Left ventricle myocardium inferior (tissue), 1 donor: ENCODE measurements at places on chromosomes 4 and X. TPM values are rescaled to one million over a fixed set of nuclear protein-coding genes. Genes with fewer than 3 reads are reported as not detected.

Gene ARHGAP36
- total RNA-seq = not detected

Gene CITED1
- not detected for total RNA-seq

Gene ATP1B4
- total RNA-seq = 1.8 TPM

Gene SMIM31
- total RNA-seq = not detected

Gene NLRP2B
- total RNA-seq = not detected

Gene RPS3A
- 1,043 TPM for total RNA-seq

Gene UBE2K
- 54.4 TPM for total RNA-seq

GRCh38 chr4:40829586-40829985 is 79.8 kb downstream of the NSUN7 start:
- H3K27me3 ChIP-seq = no peaks in the 10 kb centered on the region
- H3K27ac ChIP-seq = no peak overlapping the region
- H3K36me3 ChIP-seq = peaks cover 69% of the 10 kb centered on the region
- no peaks in the 10 kb centered on the region for H3K4me1 ChIP-seq
- no peak overlapping the region for H3K4me3 ChIP-seq

- no peaks in the 10 kb centered on the region for H3K36me3 ChIP-seq
- DNase-seq = no peak
- peaks cover 28% of the 10 kb centered on the region for H3K4me1 ChIP-seq
- no peak overlapping the region for H3K4me3 ChIP-seq
- no peak overlapping the region for H3K27ac ChIP-seq
- no peaks in the 10 kb centered on the region for H3K27me3 ChIP-seq
Observed at GRCh38 chrX:65647801-65648200, 19.7 kb upstream of the MSN start.

GRCh38 chrX:11239230-11239629 is 54.0 kb upstream of the AMELX start:
- H3K27me3 ChIP-seq = no peaks in the 10 kb centered on the region
- no peaks in the 10 kb centered on the region for H3K36me3 ChIP-seq
- no peak overlapping the region for H3K4me3 ChIP-seq
- no peak for DNase-seq
- no peaks in the 10 kb centered on the region for H3K4me1 ChIP-seq
- no peak overlapping the region for H3K27ac ChIP-seq

DNA sequence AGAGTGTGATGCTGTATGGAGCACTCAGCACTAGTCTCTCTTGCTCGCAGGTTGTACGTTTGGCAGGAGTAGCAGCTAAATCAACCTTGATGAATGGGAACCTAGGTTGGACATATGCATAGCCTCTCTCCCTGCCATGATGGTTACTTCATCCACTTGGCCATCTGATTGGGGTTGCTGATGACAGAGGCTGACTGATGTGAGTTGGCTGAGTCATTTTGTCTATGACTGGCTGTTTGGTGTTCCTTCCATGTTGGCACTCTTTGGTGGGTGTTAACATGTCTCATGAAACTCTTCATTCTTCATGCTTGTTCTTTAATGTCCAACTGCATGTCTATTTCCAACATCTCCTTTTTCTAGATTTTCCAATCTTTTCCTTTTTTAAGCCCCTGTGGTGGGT is 31.6 kb upstream of the SPARCL1 start:
- H3K27me3 ChIP-seq = no peaks in the 10 kb centered on the region
- no peak for DNase-seq
- H3K36me3 ChIP-seq = no peaks in the 10 kb centered on the region
- no peak overlapping the region for H3K27ac ChIP-seq
- H3K4me3 ChIP-seq = no peak overlapping the region

DNA sequence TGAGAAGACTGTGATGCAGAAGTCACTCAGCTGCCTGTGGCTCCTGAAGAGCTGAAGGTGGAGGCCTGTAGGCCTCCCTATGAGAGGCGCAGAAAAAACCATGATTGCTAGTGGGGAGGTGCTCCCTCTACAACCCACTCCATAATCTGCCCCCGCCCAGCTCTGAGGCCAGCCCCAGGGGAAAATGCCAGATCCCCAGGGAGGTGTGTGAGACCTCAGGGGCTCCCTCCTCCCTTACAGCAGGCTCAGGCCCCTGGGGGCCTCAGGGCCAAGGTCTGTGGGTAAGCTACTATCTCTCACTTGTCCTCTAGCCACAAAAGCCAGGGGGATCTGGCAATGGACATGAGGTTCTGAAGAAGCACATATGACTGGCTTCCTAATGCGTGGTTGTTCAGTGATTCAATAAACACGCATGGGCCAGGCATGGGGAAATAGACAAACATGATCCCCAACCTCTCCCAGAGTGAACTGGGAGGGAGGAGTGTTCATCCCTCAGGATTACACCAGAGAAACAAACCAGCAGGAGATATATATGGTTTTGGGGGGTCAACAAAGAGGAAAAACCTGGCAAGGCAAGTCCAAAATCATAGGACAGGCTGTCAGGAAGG is 51.0 kb upstream of the MTM1 start:
- H3K36me3 ChIP-seq = no peaks in the 10 kb centered on the region
- no peak overlapping the region for H3K4me3 ChIP-seq
- no peak overlapping the region for H3K27ac ChIP-seq
- H3K27me3 ChIP-seq = no peaks in the 10 kb centered on the region
- DNase-seq = no peak

GRCh38 chr4:13918110-13918509 is 290.6 kb upstream of the BOD1L1 start:
- H3K4me3 ChIP-seq = no peak overlapping the region
- no peaks in the 10 kb centered on the region for H3K4me1 ChIP-seq
- peak; percentile 26 for DNase-seq
- H3K36me3 ChIP-seq = no peaks in the 10 kb centered on the region
- no peaks in the 10 kb centered on the region for H3K27me3 ChIP-seq
- H3K27ac ChIP-seq = no peak overlapping the region

GRCh38 chrX:13383907-13384306 is 64.1 kb upstream of the ATXN3L start:
- no peaks in the 10 kb centered on the region for H3K27me3 ChIP-seq
- no peaks in the 10 kb centered on the region for H3K4me1 ChIP-seq
- DNase-seq = no peak
- no peak overlapping the region for H3K27ac ChIP-seq

- no peaks in the 10 kb centered on the region for H3K27me3 ChIP-seq
- no peak for DNase-seq
- H3K36me3 ChIP-seq = no peaks in the 10 kb centered on the region
- H3K4me1 ChIP-seq = no peaks in the 10 kb centered on the region
- H3K4me3 ChIP-seq = no peak overlapping the region
- no peak overlapping the region for H3K27ac ChIP-seq
Observed at GRCh38 chr4:177582992-177583391, 140.8 kb upstream of the AGA start.

GRCh38 chrX:153769158-153769864 is 5.3 kb downstream of the PLXNB3 start:
- no peak overlapping the region for H3K27ac ChIP-seq
- no peaks in the 10 kb centered on the region for H3K36me3 ChIP-seq
- no peaks in the 10 kb centered on the region for H3K27me3 ChIP-seq
- no peak for DNase-seq
- H3K4me1 ChIP-seq = peaks cover 19% of the 10 kb centered on the region
- H3K4me3 ChIP-seq = no peak overlapping the region

DNA sequence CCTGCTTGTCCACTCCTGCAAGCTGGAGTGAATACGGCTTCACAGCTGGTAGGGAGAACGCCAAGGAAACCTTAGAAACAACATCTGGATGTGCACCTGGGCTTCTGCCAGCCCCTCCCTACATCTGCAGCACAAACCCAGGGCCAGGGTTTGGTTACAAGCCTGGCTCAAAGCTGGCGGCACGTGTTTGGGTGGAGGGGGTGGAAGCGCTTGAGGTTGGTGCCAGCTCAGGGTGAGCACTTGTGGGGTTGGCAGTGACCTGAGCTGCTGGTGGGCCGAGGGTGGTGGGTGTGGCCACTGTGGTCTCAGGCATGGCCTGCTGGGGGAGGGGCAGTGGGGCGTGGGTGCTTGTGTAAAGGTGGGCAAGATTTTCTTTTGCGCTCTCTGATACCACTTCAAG is 15.6 kb downstream of the ELF4 start:
- H3K4me3 ChIP-seq = no peak overlapping the region
- peaks cover 38% of the 10 kb centered on the region for H3K4me1 ChIP-seq
- H3K27ac ChIP-seq = no peak overlapping the region
- H3K27me3 ChIP-seq = no peaks in the 10 kb centered on the region
- H3K36me3 ChIP-seq = no peaks in the 10 kb centered on the region

GRCh38 chr4:99403380-99404184 is 31.6 kb downstream of the ADH7 start:
- H3K4me1 ChIP-seq = peaks cover 8% of the 10 kb centered on the region
- no peaks in the 10 kb centered on the region for H3K36me3 ChIP-seq
- peak overlapping the region; percentile 72 for H3K27ac ChIP-seq
- no peak for DNase-seq
- no peak overlapping the region for H3K4me3 ChIP-seq
